Ovary (tissue), 10 donors: ENCODE measurements at places on chromosomes 3 and 15. TPM values are rescaled to one million over a fixed set of nuclear protein-coding genes. Genes with fewer than 3 reads are reported as not detected.
A peak's percentile ranks its signal among the peaks of the same experiment; 100 is the strongest.

DNA sequence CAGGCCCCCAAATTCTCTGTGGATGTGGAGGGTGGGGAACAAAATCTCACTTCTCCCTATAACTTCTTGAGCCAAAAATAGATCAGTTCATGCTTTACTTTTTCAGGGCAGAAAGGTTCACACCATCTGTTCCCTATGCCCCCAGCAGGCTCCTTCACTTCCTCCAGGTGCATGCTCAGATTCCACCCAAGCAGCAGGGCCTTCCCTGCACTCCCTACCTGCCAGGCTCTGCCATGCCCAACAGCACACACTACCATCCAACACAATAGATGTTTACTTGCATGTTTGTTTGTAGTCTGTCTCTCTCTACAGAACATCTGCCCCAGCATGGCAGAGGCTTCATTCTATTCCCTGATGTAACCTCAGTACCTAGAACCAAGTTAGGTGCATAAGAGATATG, 43.3 kb downstream of the GABRB3 start:
- DNase-seq: no peak

- peak; percentile 51 for DNase-seq
Measured at GRCh38 chr3:195001961-195002861, 268.7 kb downstream of the XXYLT1 start.

DNA sequence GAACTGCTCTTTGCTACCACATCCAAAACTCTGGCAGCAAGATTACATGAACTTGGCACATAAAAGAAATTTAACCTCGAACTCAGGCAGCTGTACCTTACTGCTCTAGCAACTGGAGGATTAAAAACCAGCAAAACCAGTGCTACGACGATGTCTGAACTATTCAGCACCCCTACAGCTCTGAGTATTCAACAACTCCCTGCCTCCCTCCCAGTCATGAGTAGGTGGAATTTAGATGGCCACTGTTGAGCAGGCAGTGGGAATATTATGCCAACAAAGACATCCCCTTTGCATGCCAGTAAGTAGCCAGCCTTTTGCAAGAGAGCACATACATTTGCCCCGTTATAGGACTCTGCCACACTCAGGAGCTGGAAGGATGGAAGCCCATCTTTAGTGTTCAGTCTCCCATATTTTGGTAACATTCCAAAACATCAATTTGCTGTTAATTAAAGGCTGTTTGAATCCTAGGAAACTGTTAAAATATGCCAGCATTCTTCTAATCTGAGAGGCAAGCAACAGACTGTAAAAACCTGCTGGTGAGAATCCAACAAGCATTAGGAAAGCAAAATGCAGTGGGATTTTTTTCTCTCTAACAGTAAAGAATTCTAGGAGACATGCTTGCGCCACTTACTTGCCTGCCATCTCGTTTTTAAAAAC, 85.4 kb downstream of the ZNF385D start:
- DNase-seq: no peak

DNA sequence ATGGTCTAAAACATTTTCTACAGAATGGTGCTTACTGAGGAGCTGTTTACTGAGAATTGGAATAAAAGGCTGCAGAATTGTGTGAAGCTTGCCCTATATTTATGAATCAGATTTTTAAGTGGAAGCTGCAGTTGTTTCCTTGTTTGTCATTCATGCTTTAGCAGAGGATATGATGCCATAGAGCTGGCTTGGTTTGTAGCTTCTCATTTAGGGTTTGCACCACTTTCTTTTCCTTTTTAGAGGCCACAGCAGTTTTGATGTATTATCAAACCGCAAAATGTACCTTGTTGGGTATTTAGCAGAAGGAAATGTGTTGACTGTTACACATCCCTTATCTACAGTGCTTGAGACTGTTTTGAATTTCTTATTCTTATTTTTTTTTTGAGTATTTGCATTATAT, 66.2 kb downstream of the RASA2 start:
- no peak for DNase-seq

DNA sequence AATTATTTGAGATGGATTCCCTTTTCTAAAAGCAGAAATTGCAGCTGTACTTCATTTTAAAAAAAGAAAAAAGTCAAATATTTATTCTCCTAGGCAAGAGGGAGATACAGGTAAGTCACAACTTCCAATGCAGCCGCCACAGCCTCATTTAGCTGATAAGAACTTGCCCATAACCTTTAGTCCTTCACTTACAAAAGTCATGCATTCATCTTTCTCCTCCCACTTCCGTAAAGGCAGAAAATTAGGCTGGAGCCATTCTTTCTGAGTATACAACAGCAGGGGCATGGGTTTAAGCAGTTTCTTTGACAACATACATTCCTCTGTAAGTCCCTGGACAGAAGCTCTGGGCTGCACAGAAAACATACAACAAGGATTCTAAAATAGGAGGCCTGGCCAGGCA, 4.3 kb downstream of the SUCLG2 start:
- DNase-seq: no peak

The SERPINI2 gene
- 0.20 TPM for total RNA-seq

The LRRC15 gene
- 0.05 TPM for total RNA-seq

- peak; percentile 80 for DNase-seq
Measured at GRCh38 chr15:98548139-98548971, 100.0 kb upstream of the IGF1R start.

DNA sequence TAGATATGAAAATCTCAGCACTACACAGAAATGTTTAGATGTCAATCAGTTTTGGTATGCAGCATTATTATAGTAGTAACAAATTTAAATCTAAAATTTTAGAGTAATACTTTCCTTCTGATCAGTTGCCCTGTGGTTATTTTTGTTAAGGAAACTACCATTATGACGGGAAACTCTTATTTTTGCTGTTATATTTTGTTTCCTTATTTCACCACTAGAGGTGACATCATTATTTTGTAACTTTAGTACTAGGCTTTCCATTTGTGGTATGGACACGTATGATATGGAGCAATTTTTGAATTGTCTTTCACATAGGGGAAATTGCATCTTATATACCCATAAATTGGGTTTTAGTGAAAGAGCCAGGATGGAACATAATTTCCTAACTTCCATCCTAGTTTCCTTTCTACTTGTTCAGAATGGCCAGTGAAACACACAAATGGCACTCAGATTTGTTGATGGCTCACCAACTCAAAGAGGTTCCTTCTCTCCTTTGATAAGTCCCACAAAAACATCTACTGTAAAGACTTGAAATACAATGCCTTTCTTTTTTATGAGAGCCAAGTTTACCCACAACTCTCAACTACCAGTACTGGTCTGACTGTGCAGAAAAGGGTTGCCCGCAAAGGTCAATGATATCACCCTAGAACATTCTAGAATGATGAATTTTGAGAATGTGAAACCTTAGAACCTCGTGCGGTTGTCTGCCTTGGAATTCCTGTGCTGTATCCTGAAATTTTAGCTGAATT, 19.4 kb upstream of the PPP4R2 start:
- no peak for DNase-seq

- no peak for DNase-seq
Measured at GRCh38 chr3:121531269-121531668, 14.5 kb downstream of the POLQ start.

DNA sequence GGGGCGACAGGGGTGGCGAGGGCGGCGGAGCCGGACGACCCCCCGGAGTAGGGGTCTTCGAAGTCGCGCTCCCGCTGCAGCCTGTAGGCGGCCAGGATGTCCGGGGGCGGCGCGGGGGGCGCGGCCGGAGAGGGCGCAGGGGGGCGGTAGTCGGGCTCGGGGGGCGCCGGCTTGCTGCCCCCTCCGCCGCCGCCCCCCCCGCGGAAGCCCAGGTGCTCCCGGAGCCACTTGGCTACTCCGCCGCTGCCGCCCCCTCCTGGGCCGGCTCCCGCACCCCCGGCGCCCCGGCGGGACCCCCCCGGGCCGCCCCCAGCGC, 230 bp downstream of the SHF start:
- DNase-seq: no peak

GRCh38 chr3:55441499-55441898, 45.6 kb downstream of the WNT5A start:
- no peak for DNase-seq

The IP6K2 gene
- 108 TPM for total RNA-seq

- DNase-seq: no peak
Measured at GRCh38 chr15:88190232-88190631, 66.3 kb downstream of the NTRK3 start.

The DPPA2 gene
- not detected for total RNA-seq

DNA sequence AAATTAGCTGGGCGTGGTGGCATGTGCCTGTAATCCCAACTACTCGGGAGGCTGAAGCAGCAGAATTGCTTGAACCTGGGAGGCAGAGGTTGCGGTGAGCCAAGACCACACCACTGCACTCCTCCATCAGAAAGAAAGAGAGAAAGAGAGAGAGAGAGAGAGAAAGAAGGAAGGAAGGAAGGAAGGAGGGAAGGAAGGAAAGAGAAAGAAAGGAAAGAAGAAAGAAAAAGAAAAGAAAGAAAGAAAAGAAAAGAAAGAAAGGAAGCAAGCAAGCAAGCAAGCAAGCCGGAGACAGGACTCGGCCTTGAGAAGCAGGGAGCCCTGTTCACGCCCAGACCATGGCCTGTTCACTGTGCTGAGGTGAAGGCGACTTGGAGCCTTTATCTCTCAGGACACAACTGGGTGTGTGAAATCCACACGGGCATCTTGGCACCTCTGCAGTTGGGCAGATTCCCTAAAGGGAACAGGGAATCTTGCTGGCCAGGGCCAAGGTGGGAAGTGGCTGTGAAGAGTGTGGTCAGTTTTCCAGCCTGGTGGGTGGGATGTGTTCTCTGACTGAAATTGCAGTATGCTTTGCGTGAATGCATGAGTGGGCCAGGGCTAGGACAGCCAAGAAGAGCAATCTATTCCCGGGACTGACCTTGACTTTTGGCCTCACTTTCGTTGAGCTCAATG, 90.3 kb downstream of the CORO2B start:
- peak; percentile 66 for DNase-seq

The TERB2 gene
- not detected for total RNA-seq

The ASB14 gene
- not detected for total RNA-seq

DNA sequence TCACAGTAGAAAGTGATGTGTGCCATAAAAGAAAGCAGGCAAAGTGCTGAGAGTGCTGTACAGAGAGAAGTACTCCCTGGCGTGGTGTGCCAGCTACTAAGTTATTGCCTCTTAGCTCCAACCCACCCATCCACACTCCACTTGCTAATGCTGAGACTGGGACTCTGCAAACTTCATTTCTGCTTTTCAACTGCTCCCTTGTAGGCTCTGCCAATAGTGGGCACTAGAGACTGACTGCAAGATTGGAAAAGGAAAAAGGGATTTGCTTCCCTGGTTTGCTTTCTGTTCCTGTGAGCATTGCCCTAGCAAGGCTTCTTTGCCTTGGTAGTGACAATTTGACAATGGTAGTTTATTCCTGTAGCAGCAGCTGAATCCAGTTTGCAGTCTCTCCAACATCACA, 56.5 kb upstream of the TMEM108 start:
- DNase-seq: no peak

DNA sequence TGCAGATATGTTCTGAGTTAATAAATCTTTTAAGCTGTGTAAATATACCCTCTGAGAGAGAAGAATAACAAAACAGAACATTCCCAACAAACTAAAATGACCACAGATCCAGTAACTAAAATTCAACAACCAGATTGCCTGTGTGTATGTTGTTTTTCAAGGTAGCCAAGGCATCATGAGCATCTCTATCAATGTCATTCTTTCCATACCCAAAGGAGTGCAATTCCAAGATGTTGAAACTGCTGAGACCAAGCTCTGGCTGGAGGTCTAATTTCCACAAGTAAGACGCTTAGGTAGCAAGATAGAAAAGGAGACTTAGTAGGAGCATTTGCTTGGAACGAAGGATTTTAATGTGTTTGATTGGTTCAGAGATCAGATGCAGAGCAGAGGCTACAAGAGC, 276.3 kb downstream of the RBMS3 start:
- no peak for DNase-seq

GRCh38 chr3:187719628-187720336, 17.4 kb upstream of the RTP2 start:
- no peak for DNase-seq

- DNase-seq: no peak
Measured at GRCh38 chr3:11410564-11410963, 138.4 kb downstream of the ATG7 start.

- DNase-seq: no peak
Measured at GRCh38 chr15:66459818-66460615, 37.5 kb downstream of the SNAPC5 start.
